ENCODE measurements at places on chromosomes 4 and X.

- no peak for DNase-seq
Measured at GRCh38 chr4:56656346-56656643, 24.8 kb downstream of the HOPX start.

DNA sequence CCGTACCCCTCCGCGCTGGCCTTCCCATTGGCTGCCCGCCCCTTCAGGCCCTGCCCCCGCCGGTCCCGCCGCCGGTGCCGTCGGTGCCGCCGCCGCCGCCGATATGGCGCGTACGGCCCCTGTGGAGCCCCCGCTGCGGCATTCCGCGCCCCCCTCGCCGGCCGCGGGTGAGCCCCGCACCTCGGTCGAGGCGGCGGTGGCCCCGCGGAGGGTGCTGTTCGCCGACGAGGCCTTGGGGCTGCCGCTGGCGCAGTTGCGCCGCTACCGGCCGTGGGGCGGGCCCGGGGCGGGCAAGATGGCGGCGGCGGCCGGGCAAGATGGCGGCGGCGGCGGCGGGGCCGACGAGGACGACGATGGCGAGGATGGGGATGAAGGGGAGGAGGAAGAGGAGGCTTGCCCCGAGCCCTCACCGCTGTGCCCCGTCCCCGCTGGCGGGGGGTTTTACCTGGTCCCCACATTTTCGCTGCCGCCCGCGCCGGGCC lies at the start of gene PPP1R3F:
PPP1R3F (plus strand) TSS at position 27 of the 482 bp plus-strand sequence; CDS start at position 104, 77 bp downstream.
- no peak for DNase-seq

DNA sequence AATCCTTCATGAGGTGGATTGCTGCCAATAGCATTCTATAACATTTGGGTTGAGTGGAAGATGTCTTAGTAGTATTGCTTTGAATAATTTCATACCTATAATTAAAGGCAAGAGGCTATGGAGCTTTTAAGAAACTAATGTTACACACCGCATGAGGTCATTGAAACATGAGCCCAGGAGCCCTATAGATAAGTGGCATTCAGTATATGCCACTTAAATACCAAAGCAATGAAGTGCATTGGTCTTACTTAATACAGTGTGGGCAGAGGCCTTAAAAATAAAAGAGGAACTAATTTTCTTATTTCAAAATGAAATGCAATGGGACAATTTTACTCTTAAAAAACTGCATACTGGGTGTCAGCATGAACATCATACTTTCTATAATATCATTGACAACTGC lies 47.5 kb downstream of the SPATA18 start:
- DNase-seq = no peak

DNA sequence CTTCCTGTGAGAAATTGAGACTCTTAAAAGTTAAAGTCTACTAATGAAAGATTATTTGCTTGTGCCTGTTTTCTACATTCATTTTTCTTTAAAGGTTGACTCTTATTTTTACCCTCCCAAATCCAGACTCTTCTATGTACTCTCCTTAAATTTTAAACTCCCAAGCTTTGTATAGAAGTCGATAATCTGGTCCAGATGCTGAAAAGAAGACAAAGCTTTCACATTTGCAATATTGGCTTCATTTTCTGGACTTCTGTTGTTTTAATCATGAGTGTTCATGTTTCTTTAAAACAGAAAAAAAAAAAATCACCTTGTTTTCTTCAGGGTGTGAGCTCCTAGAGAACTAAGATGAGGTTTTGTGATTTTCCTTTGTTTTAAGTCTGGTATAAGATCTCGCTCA lies 53.2 kb upstream of the TBC1D14 start:
- no peak for DNase-seq

DNA sequence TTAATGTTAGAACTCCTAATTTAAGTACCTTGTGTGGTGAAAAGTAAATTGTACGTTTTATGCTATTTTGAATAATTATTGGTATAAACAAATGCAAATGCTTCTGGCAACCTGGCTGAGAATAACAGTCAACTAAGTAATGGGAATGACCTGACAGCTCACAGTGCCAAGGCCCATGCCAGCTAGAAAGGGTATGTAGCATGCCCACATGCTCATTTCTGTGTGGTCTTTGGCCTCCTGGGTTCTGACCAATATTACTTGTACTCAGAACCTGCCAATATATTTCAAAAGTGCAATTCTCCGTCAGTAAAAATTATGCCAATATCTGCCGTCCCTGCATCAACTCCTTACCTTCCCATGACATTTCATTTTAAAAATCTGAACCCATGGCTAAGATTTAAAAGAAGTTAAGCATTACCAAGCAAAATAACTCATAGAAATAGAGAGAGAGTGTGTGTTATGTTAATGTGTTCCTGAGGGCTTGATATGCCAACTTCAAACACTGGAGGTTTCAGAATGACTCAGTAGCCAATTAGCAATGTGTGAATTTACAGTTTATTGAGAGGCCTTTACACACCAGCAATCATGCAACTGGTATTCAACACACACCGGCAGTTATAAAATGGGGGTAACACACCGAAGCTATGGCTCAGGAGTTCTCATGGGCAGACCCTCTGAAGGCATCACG lies 820.8 kb downstream of the FSTL5 start:
- DNase-seq = no peak

DNA sequence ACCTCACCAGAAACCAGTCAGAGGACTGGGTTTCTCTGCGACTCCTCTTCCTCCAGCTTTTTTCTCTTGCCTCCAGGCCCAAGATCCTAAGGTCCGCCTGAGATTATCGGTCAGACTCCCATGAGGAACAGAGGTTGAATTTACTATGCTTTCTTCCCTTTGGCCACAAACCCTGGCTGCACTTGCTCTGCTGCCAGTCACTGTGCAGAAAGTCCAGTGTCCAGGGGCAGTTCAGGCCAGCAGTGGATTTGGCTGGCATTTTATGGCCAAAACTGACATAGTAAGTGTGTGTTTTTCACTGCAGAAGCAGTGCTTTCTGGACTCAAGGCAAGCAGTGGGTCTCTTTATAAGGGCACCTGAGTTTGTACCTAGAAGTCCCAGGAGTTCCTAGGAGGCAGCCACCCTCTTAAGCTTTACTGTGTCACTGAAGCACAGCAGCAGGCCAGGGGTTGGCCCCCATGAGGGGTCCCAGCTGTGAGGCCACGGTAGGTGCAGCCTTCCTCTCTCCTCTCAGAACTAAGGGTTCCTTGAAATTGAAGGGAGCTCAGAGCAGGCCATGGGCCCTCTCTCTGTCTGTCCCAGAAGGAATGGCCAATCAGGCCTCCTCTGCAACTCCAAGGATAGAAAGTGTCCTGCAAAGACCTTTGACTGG lies 3.4 kb downstream of the RTL5 start:
- DNase-seq = no peak

DNA sequence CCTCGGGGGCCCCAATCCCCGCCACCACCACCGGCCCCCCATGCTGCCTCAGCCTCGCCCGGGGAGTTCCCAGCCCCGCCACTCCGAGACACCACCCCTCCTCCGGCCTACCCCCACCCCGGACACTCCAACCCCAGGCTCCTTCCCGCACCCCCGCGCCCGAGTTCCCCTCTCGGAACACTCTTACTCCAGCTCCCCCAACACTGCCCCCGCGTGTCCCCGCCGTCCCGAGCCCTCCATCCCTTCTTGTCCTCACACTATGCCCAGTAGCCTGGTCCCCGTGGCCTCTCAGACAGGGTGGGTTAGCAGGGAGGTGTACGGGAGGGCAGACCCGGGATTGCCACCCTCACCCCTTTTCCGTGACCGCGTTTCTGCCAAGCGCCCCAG lies 276.1 kb downstream of the BCOR start:
- no peak for DNase-seq

DNA sequence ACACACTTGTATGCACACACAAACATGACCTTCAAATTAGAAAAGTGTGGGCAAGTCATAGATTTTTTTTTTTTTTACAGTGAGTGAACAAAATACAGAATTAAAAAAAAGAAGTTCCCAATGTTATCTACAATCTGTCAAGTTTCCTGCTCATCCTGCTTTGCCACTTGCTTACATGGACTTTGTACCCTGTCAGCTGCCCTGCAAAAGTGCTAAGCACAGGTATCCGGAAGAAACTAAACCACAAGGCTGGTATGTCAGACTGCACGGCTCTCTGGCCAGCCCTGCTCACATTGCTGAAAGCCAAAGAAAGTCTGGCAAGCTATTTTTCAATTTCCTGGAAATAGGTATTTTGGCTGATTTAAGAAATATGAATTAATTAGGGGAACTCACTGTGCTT lies 38.9 kb upstream of the BCLAF3 start:
- DNase-seq = no peak

DNA sequence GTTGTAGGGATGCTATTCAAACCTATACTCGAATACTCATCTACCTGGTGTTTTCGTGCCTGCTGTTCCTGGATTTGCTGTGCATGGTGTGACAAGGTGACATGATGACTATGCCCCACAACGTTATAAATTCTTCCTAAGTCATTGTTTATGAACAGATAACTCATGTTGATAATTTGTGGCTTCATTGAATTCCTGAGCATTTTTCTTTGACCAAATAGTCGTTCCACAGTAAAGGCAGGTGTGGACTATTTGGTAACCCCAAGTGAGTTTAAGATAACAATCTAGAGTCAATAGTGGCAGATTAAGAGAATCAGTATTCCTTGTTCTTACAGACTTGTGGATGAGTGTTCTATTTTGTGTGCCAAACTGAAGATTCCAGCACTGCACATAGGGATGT lies 59.9 kb downstream of the SNX25 start:
- DNase-seq = no peak

DNA sequence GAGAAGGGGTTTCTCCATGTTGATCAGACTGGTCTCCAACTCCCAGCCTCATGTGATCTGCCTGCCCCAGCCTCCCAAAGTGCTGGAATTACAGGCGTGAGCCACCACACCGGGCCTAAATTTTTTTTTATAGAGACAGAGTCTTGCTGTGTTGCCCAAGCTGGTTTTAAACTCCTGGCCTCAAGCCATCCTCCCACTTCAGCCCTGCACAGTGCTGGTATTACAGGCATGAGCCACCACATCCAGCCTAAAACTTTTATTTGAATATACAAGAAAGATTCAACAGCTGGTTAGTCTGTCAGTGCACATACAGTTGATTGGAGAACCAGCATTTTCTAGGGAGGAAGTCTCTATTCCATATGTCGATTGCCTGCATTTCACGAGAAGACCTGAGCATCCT lies 91.2 kb downstream of the LRP2BP start:
- no peak for DNase-seq

- DNase-seq = no peak
Measured at GRCh38 chrX:13373431-13374187, 53.8 kb upstream of the ATXN3L start.

DNA sequence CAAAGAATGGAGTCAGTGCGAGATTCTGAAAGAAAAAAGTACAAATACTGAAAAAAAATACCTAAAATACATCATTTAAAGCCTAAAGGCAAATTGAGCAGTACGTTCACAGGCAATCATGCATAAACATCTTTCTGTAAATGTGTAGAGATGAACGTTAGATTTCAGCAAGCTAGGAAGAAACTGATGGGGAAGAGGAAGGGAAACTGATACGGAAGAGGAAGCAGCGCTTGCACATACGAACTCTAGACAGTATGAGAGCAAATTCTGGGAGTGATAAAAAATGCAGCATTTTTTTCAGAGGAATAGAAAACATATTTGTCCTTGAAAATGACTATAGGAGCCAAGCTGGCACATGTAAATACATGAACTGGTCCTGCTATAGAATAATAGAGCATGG lies 9.4 kb downstream of the ANKRD50 start:
- DNase-seq = no peak

- DNase-seq = no peak
Measured at GRCh38 chr4:86974551-86974994, 39.8 kb downstream of the AFF1 start.

DNA sequence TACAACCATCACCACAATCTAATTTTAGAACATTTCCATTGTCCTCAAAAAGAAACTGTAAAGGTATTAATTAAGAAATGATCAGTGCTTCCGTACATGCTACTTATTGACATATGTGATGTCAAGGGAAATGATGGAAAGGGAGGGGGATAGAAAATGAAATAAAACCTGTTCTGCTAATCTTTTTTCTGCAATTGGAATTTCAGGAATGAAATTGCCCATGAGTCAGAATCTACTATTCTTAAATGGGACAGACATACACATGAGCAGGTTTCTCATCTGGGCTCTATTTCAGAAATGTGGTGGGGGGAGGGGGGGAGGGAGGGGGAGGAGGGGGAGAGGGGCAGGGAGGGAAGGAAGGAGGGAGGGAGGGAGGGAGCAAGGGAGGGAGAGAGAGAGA lies 91.0 kb downstream of the SHROOM4 start:
- no peak for DNase-seq

GRCh38 chr4:106864231-106864630 lies 171.9 kb downstream of the DKK2 start:
- DNase-seq = no peak

DNA sequence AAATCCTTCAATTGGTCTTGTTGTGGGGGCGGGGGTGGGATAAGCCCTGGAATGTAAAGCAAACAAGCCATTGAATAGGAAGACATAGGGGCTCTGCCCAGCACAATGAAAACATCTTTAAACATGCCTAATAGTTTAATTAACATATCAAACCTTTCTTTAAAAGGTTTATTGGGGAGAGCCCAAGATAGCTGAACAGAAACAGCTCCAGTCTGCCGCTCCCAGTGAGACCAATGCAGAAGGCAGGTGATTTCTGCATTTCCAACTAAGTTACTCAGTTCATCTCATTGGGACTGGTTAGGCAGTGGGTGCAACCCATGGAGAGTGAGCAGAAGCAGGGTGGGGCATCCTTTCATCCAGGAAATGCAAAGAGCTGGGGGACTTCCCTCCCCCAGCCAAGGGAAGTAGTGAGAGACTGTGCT lies 327.2 kb upstream of the CNKSR2 start:
- no peak for DNase-seq

DNA sequence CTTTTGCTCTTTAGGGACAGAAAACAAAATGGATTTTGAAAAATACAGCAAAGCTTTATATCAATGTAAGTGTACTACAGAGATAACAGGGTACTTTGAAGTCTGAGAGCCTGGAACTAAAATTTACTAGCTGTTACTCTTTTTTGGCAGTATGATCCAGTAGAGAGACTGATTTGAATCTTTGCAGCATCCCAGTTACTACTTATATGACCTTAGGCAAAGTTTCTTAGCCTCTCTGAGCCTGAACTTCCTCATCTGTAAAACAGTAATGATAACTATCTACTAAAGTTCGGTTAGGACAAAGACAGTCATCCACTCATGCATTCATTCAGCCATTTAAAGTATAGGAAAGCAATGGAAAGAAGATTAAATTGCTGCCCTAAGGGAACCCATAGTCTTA lies 10.1 kb downstream of the BRWD3 start:
- no peak for DNase-seq

Data from NCI-H1436 treated with DMSO at 0.1 percent for 48 hours (cell line).